Vagina (tissue), 2 donors: ENCODE measurements at places on chromosomes 6 and 20. TPM values are rescaled to one million over a fixed set of nuclear protein-coding genes. Genes with fewer than 3 reads are reported as not detected.

MYB gene
- 2.5 TPM for total RNA-seq

CRISP3 gene
- total RNA-seq: 19.2 TPM

HLA-DRB1 gene
- 25.5 TPM for total RNA-seq

GUCA1A gene
- not detected for total RNA-seq

HMGCLL1 gene
- 1.7 TPM for total RNA-seq

SLC44A4 gene
- 5.9 TPM for total RNA-seq

PLCB4 gene
- 12.0 TPM for total RNA-seq

SLC22A3 gene
- total RNA-seq: 16.5 TPM

BNIP5 gene
- total RNA-seq: not detected

LAMP5 gene
- total RNA-seq: 0.74 TPM

ZNF334 gene
- 5.4 TPM for total RNA-seq

- no peak overlapping the region for H3K27ac ChIP-seq
- H3K4me1 ChIP-seq: no peaks in the 10 kb centered on the region
- H3K27me3 ChIP-seq: no peaks in the 10 kb centered on the region
- H3K4me3 ChIP-seq: no peak overlapping the region
These were observed 219.1 kb upstream of the SNX9 start for GRCh38 chr6:157603971-157604370.

GRCh38 chr20:19966840-19967239 lies 50.3 kb upstream of the NAA20 start:
- H3K27me3 ChIP-seq: no peaks in the 10 kb centered on the region
- H3K36me3 ChIP-seq: peaks cover 9% of the 10 kb centered on the region
- peaks cover 23% of the 10 kb centered on the region for H3K4me1 ChIP-seq

DNA sequence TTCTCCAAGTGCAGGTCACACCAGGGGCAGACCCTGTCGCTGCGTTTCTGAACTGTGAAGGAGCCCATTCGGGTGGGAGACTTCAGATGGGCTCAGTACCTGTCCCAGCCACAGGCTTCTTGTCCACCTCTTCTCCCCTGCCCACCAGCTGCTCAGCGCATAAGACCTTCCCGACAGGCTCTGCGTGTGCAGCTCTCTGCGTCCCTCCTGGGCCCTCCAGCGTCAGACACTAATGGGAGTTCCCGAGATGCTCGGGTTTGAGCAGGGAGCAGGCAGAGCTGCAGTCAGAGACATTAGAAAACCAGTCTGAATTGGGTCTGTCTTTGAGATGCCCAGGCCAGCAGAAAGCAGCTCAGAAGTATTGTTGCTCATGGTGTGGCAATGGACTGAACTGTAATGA lies 50.4 kb downstream of the TCP11 start:
- H3K36me3 ChIP-seq: peaks cover 28% of the 10 kb centered on the region
- peak overlapping the region; percentile 43 for H3K27ac ChIP-seq
- H3K4me3 ChIP-seq: no peak overlapping the region

GRCh38 chr6:37602801-37603200 lies 94.9 kb downstream of the MDGA1 start:
- no peak overlapping the region for H3K27ac ChIP-seq
- H3K27me3 ChIP-seq: no peaks in the 10 kb centered on the region
- no peak for DNase-seq
- H3K36me3 ChIP-seq: no peaks in the 10 kb centered on the region
- H3K4me1 ChIP-seq: no peaks in the 10 kb centered on the region

DNA sequence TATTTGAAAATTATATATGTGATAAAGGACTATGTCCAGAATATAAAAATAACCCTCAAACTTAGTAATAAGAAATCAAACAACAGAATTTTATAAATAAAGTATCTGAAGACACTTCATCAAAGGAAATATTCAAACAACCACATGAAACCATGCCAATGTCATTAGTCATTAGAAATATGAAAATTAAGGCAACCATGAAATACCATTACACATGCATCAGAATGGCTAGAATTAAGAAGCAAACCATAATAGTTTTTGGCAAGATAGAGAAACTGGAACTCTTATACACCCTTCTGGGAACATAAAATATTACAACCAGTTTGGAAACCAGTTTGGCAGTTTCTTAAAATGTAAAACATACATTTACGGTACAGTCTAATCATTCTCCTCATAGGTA lies 137.2 kb upstream of the ADGRB3 start:
- H3K4me3 ChIP-seq: no peak overlapping the region
- DNase-seq: no peak
- no peaks in the 10 kb centered on the region for H3K27me3 ChIP-seq
- no peak overlapping the region for H3K27ac ChIP-seq

DNA sequence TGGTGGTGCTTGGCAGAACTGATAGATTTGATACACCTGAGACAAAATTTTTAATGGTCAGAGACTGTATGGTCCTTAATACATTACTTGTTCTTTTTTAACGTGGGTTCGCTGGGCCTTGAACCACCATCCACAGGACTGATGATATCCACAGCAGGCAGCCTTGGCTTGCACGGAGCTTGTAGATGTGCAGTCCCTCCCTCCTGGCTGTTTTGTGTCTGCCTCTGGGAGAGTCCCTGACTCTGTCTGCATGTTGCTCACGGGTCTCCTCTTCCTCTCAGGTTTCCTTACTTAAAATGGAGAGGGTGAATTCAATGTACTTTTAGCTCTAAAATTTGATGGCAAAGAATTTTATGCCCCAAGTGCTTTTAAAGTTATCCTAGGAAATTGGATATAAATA lies 17.5 kb downstream of the KIF25 start:
- H3K4me1 ChIP-seq: no peaks in the 10 kb centered on the region
- peak; percentile 44 for DNase-seq
- H3K4me3 ChIP-seq: no peak overlapping the region

GRCh38 chr20:17762243-17762872 lies 62.6 kb downstream of the BANF2 start:
- H3K36me3 ChIP-seq: no peaks in the 10 kb centered on the region
- H3K4me3 ChIP-seq: no peak overlapping the region
- no peak overlapping the region for H3K27ac ChIP-seq
- no peaks in the 10 kb centered on the region for H3K4me1 ChIP-seq
- no peaks in the 10 kb centered on the region for H3K27me3 ChIP-seq

DNA sequence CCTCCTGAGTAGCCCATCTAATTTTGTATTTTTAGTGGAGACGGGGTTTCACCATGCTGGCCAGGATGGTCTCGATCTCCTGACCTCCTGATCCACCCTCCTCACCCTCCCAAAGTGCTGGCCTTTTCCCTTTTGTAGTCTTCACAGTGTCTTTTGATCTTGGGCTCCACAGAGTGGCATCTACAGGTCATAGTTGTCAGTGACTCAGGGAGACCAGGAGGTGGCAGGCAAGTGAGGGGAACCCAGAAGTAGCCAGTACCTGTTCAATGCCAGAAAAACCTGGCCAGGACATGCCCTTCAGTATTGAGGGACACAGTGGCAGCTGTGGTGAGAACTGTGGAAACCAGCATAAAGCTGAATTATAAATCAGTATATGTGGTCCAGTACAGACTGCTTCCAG lies 19.6 kb downstream of the RPP21 start:
- H3K27ac ChIP-seq: no peak overlapping the region
- H3K36me3 ChIP-seq: no peaks in the 10 kb centered on the region
- H3K27me3 ChIP-seq: no peaks in the 10 kb centered on the region
- DNase-seq: no peak
- H3K4me1 ChIP-seq: no peaks in the 10 kb centered on the region

- no peak overlapping the region for H3K4me3 ChIP-seq
- no peaks in the 10 kb centered on the region for H3K36me3 ChIP-seq
- peaks cover 37% of the 10 kb centered on the region for H3K4me1 ChIP-seq
- H3K27ac ChIP-seq: no peak overlapping the region
These were observed 123.2 kb downstream of the RIN2 start for GRCh38 chr20:19881080-19881840.

- DNase-seq: no peak
- no peaks in the 10 kb centered on the region for H3K27me3 ChIP-seq
- H3K27ac ChIP-seq: peak overlapping the region; percentile 43
- peaks cover 97% of the 10 kb centered on the region for H3K4me1 ChIP-seq
- H3K36me3 ChIP-seq: no peaks in the 10 kb centered on the region
These were observed 16.0 kb downstream of the PMEPA1 start for GRCh38 chr20:57693670-57694329.

DNA sequence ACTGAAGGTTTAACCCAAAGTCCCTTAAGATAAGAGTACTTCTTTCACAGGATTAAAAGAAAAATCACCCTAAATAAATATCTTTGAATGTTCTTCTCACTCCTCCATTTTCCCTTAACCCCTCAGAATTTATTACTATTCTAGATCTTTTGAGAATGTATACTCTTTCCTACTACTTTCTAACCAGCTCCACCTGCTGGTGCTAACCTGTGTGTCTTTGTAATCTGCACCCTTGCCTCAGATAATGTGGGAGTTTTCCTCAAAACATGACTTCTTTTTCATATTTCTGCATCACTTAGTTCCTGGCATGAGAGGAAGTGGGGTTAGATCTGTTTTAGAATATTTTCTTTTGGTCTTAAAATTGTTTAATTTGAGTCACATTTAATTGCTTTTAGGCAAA lies 394.2 kb downstream of the BMP2 start:
- no peaks in the 10 kb centered on the region for H3K4me1 ChIP-seq
- H3K27ac ChIP-seq: no peak overlapping the region
- DNase-seq: no peak
- H3K27me3 ChIP-seq: no peaks in the 10 kb centered on the region
- H3K4me3 ChIP-seq: no peak overlapping the region

GRCh38 chr6:143176090-143177021 lies 115.7 kb downstream of the AIG1 start:
- no peaks in the 10 kb centered on the region for H3K27me3 ChIP-seq
- peaks cover 17% of the 10 kb centered on the region for H3K36me3 ChIP-seq
- DNase-seq: no peak
- no peak overlapping the region for H3K4me3 ChIP-seq
- H3K27ac ChIP-seq: no peak overlapping the region

DNA sequence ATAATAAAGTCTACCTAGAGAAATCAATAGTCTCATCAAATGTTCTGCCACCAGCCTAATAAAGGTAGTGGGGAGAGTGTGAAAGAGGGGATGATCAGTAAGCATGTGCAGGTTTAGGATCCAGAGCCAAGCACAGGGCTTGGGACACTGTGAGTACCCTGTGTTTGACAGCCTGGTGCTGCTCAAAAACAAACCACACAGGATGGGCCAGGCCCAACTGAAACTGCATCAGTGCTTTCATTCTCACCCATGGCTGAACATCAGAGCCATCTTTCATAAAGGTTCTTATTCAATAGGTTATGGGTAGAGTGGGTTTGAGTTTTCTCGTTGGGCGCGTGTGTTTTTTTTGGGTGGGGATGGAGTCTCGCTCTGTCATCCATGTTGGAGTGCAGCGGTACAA lies 87.3 kb upstream of the NHSL1 start:
- H3K4me1 ChIP-seq: no peaks in the 10 kb centered on the region
- H3K36me3 ChIP-seq: no peaks in the 10 kb centered on the region
- H3K4me3 ChIP-seq: no peak overlapping the region
- H3K27ac ChIP-seq: no peak overlapping the region
- no peaks in the 10 kb centered on the region for H3K27me3 ChIP-seq

DNA sequence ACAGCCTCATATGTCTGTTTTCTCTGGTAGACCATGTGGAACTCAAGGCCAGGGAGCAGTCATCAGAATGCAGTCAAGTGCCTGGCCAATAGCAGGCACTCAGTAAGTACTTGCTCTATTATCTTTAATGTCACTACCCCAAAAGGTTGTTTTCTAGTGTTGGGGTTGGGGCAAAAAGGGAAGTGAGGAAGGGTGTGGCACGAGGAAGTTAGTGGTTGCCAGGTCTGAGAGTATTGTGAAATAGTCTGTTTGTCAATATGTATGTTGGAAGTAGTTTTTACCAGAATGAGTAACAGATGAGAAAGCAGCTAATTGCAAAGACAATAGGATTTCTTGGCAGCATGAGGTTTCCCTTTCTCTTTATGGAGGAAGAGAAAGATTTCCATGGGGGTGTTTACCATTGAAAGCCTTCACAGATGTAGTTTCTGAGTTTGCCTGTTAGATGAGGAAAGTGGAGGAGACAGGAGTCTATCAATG lies 59.5 kb upstream of the ARMH2 start:
- peaks cover 37% of the 10 kb centered on the region for H3K36me3 ChIP-seq
- peaks cover 29% of the 10 kb centered on the region for H3K4me1 ChIP-seq
- no peak for DNase-seq
- no peak overlapping the region for H3K4me3 ChIP-seq
- no peaks in the 10 kb centered on the region for H3K27me3 ChIP-seq
- peak overlapping the region; percentile 65 for H3K27ac ChIP-seq

- no peak for DNase-seq
- H3K36me3 ChIP-seq: no peaks in the 10 kb centered on the region
- peaks cover 14% of the 10 kb centered on the region for H3K4me1 ChIP-seq
- no peak overlapping the region for H3K4me3 ChIP-seq
These were observed 498.9 kb downstream of the BCKDHB start for GRCh38 chr6:80605165-80605989.

- H3K36me3 ChIP-seq: no peaks in the 10 kb centered on the region
- no peaks in the 10 kb centered on the region for H3K4me1 ChIP-seq
- no peak overlapping the region for H3K27ac ChIP-seq
- H3K4me3 ChIP-seq: no peak overlapping the region
- no peaks in the 10 kb centered on the region for H3K27me3 ChIP-seq
These were observed 136.5 kb upstream of the NUP153 start for GRCh38 chr6:17842934-17843821.

GRCh38 chr6:5215799-5216198 lies 45.0 kb downstream of the LYRM4 start:
- H3K4me1 ChIP-seq: no peaks in the 10 kb centered on the region
- no peak overlapping the region for H3K27ac ChIP-seq
- DNase-seq: no peak
- no peaks in the 10 kb centered on the region for H3K36me3 ChIP-seq

DNA sequence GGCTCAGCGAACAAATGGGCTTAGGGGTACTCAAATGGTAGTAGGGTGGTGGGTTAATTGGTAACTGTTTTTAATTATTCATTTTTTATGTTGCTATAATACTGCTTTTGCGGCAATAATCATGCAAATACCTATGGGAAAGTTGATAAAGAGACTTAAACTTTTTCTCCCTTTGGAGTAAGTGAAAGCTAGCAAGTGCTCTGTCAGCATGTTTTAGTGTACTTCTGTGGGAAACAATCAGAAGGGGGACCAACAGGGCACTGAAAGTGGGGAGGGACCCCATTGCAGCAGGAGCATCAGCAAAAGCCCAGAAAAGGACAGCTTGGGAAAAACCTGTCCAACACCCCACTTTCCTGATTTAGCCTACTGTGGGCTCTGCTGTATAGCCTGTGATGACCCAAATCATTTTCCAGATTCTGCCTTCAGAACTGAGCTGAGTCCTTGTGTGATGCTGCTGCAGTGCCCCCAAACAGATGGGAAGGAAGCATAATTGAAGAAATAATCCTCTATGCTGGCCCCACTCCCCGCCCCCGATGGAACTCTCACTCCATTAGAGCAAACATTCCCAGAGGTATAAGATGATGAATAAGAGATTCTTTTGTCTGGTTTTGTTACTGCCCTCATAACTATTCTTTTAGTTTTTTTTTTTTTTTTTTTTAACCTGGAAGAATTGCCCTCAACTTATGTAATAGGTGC lies 322.8 kb downstream of the CD83 start:
- H3K4me3 ChIP-seq: no peak overlapping the region
- H3K36me3 ChIP-seq: no peaks in the 10 kb centered on the region
- no peaks in the 10 kb centered on the region for H3K27me3 ChIP-seq
- H3K27ac ChIP-seq: peak overlapping the region; percentile 18
- peaks cover 14% of the 10 kb centered on the region for H3K4me1 ChIP-seq
